Pulmonary artery endothelial cell (primary cell): ENCODE measurements at places on chromosomes 5 and 9. TPM values are rescaled to one million over a fixed set of nuclear protein-coding genes. Genes with fewer than 3 reads are reported as not detected.

GRCh38 chr9:27866741-27867140, 293.5 kb upstream of the C9orf72 start:
- DNase-seq = no peak

- DNase-seq = no peak
Measured at GRCh38 chr5:126732716-126733115, 44.2 kb upstream of the LMNB1 start.

DNA sequence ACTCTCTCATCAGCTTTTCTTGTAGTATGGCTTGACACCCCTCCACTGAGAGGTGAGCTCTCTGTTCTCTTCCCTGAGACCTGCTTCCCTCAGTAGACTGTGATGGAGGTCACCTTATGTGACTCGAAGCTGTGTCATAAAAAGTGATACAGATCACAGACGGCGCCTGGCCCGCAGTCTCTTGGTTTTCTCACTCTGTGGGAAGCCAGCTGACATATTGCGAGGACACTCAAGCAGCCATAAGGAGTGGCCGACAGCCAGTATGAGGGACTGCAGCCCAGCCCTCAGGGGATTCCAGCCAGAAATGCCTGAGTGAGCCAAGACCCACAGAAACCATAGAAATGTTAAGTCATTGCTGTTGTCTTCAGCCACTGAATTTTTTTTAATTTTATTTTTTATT, 38.0 kb downstream of the GADD45G start:
- no peak for DNase-seq

- no peak for DNase-seq
Measured at GRCh38 chr5:104385906-104386305, 823.3 kb upstream of the NUDT12 start.

GRCh38 chr5:81265101-81265500, 32.0 kb downstream of the CKMT2 start:
- no peak for DNase-seq

GRCh38 chr5:180352116-180353047, 754 bp downstream of the GFPT2 start:
- no peak for DNase-seq

GRCh38 chr5:93304456-93305250, 276.4 kb downstream of the NR2F1-AS1 start:
- no peak for DNase-seq

- DNase-seq = no peak
Measured at GRCh38 chr9:125632321-125633115, 74.5 kb downstream of the MAPKAP1 start.

- DNase-seq = no peak
Measured at GRCh38 chr5:88269222-88269771, 652 bp upstream of the TMEM161B start.

- no peak for DNase-seq
Measured at GRCh38 chr5:77707791-77708190, 68.3 kb downstream of the TBCA start.

DNA sequence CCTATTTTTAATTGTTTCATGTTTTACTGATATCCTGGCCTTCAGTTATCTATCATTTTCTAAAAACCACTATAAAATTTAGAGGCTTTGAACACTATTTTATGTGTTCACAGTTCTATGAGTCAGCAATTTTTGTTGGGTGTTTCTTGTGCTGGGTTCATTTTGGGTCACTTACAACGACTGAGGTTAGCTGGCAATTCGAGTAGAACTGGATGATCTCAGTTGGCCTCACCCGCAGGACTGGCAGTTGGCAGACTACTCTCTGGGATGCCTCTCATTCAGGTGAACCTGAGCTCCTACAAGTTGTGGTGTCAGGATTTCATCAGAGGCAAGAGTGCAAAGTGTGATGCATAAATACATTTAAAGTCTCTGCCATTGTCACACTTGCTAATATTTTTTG, 151.0 kb upstream of the PAPPA start:
- DNase-seq = no peak

DNA sequence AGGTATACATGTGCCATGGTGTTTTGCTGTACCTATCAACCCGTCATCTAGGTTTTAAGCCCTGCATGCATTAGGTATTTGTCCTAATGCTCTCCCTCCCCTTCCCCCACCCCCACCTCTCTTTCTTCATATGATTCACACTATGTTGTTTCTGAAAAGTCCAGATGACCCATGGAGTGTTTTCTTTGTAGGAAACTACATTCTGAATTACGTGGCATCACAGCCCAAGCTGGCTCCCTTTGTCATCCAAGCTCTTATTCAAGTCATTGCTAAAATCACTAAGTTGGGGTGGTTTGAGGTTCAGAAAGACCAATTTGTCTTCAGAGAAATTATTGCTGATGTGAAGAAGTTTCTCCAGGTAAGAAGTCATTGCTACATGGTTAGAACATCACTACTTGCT, 30.4 kb downstream of the RANBP17 start:
- peak; percentile 11 for DNase-seq

GRCh38 chr5:149831492-149831891, 101.4 kb downstream of the PPARGC1B start:
- no peak for DNase-seq

GRCh38 chr5:149152317-149152746, 11.0 kb downstream of the ABLIM3 start:
- DNase-seq = no peak

DNA sequence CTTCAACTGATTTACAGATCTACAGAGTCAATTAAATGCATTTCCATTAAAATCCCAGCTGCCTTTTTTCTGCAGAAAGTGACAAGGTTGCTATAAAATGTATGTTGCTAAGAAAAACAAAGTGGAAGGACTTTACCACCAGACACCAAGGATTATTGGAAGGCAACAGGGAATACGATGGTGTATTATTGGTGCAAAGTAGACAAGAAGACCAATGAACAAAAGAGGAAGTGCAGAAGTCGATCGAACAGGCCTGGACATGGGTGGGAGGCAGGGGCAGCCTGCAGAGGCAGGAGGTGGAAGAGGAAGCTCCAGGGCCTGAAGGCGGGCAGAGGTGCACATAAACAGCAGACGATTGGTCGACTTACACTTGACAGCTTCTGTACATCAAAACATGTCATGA, 10.6 kb upstream of the SLC6A19 start:
- no peak for DNase-seq

- no peak for DNase-seq
Measured at GRCh38 chr5:168334695-168335094, 43.2 kb downstream of the WWC1 start.

- no peak for DNase-seq
Measured at GRCh38 chr5:54944364-54944763, 41.0 kb downstream of the ESM1 start.

GRCh38 chr5:88882276-88883038, 527 bp downstream of the MEF2C start:
- no peak for DNase-seq

GRCh38 chr5:74541381-74541781, 99.1 kb downstream of the ENC1 start:
- DNase-seq = no peak

- DNase-seq = no peak
Measured at GRCh38 chr5:172059661-172060100, 53.2 kb upstream of the FBXW11 start.

DNA sequence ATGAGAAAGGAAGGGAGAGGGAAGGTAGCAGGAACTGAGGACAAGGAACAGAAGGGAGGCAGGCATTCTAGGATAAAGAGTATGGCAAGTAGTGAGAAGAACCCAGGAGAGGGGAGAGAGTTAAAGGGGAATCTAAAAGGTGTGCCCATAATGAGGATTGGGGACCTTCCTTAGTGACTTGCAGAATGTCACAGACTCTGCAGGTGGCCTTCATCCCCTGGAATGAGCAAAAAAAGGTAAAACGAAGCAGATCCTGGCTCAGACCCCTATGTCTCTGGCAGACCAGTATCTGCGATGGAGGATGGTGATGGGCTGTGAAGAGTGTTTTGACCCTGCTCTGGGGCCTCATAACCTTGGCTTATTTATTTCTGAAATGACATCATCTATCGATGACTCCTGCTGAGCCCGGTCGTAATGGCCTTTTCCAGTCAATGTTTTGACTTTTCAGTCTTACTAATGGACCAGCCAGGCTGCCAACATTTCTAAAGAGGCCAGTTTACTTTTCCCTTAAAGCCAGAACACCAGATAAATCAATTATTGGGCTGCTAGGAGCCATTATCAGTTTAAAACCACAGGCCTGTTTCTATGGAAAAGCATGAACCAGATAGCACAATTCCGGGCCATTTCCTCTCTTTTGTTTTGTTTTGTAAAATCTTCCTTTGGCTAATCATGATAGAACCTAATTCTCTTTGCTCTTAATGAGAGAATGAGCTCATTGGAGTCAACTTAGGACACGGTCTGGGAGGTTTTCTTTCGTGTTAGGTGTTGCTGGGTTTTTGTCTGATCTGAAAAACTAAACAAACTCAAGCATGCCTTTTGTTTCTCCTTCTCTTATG, 3.1 kb downstream of the TMOD1 start:
- no peak for DNase-seq

DNA sequence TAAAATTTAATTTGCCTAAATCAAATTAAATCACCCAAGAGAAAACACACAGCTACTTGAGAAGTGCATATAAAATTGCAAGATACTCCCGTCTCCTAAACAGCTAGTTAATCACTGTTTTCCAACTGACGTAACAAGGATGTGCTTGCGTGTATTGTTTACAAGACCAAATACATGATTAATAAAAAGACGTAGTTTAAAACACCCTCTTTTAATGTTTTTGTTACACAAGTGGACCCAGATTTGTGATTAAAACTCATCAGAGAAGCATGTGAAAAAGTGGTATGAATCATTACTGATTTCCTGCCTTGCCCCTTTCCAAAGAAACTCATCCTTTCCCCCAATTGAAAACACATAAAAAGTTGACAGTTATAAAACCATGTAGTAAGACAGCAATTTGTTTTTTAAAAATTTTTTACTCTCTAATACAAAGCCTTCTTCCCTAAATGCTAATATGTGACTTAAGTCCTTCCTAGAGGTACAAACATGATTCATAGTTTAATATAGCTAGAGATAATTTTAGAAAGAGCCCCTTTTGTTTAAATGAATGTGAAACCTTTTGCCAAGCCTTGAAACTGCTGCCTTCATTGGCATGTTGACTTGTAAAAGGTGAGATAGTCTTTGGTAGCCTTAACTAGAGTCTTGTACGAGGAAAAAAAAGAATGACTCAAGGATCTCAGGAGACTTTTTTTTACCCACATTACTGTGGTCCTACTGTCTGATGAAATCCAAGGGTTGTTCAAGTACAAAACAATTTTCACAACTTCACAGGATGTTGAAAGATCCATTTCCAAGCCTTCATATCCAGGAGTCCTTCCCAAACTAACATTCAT, 61.4 kb upstream of the FST start:
- DNase-seq = peak; percentile 79

GRCh38 chr5:151772029-151772845, 483 bp downstream of the G3BP1 start:
- DNase-seq = no peak

DNA sequence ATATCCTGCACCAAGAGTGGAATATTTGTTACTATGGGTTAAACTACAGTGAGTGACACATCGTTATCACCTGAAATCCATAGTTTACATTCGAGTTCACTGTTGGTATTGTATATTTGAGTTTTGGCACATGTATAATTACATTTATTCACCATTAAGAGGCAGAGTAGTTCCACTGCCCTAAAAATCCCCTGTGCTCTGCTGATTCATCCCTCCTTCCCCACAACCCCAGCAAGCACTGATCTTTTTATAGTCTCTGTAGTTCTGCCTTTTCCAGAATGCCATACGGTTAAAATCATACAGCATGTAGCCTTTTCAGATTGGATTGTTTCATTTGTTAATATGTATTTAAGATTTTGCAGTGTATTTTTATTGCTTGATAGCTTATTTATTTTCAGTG, 495.2 kb downstream of the DIRAS2 start:
- DNase-seq = no peak

DNA sequence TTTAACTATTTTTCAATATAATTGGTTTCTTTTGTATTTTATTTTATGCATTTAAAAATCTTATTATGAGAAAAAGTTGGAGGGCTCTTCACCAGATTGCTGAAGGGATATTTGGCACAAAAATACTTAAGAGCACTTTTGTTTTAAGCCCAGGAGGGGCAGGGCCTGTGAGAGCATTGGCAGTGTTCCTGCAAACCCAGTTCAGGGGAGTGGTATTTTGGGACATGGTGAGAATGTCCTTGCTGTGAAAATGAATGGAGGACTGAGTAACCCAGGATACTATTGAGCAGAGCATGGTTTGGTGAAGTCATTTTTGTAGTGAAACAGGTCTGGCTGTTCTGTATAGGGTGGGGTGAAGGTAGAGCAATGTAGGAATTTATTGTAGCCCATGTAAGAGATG, 121.4 kb downstream of the KCTD16 start:
- DNase-seq = no peak

DNA sequence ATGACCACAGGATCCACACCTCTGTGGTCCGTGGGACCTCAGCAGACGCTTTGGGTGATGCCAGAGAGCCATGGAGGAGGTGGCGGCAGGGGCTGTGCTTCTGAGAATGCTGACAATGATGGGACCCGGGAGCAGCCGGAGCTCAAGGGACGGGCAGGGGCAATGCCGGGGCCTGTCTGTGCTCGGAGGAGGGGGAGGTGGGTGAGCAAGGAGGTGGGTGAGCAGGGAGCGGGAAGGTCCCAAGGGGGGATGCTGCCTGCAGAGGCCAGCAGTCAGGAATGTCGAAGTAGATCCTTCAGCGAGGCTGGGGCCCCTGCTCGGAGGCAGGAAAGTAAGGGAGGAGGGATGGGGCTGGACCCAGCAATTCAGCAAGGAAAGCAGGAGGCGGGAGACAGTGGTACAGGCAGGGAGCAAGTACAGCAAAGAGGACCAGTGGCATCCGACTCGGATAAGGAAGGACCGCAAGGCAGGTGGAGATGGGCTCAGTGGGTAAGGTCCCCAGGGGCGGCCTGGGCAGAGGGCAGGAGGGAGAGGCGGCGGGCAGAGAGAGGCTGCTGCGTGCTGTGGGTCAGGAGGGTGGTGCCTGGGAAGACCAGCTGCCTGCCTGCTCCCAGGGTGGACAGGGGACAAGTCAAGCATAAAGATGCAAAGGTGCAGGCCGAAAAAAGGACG, 49.0 kb downstream of the ADAMTS2 start:
- no peak for DNase-seq

GRCh38 chr5:139660923-139661814, 13.0 kb downstream of the CXXC5 start:
- DNase-seq = peak; percentile 66

GRCh38 chr5:14416621-14417275, 164.8 kb upstream of the OTULINL start:
- DNase-seq = no peak

GRCh38 chr5:148902478-148902877, 76.1 kb downstream of the ADRB2 start:
- no peak for DNase-seq

- DNase-seq = no peak
Measured at GRCh38 chr5:88955403-88955802, 72.4 kb upstream of the MEF2C start.

The IL12B gene
- not detected in 2 replicates for total RNA-seq

The MLANA gene
- total RNA-seq = not detected in 2 replicates

The IFNB1 gene
- total RNA-seq = not detected in 2 replicates

The BAAT gene
- under 0.01 TPM in 1 of 2 replicates, not detected in the other for total RNA-seq

The GOLGA2 gene
- 56.1 and 60.7 TPM in 2 replicates for total RNA-seq

The GLRA1 gene
- total RNA-seq = not detected in 2 replicates

The LRRC70 gene
- total RNA-seq = 22.2 and 37.8 TPM in 2 replicates

The GRM6 gene
- not detected in 2 replicates for total RNA-seq

The LRRC8A gene
- total RNA-seq = 104 and 129 TPM in 2 replicates

The RAD23B gene
- total RNA-seq = 88.8 and 105 TPM in 2 replicates

The PAEP gene
- not detected in 2 replicates for total RNA-seq

The ZCCHC10 gene
- 14.7 and 21.8 TPM in 2 replicates for total RNA-seq

The ACTBL2 gene
- total RNA-seq = not detected in 2 replicates

The CENPH gene
- total RNA-seq = 9.6 and 16.9 TPM in 2 replicates
